ENCODE measurements at places on chromosomes 6 and 20.

- DNase-seq, result no peak
- H3K4me3 ChIP-seq, result no peak overlapping the region
- H3K27me3 ChIP-seq, result no peaks in the 10 kb centered on the region
- peak overlapping the region; percentile 99 for H3K27ac ChIP-seq
- peaks cover 76% of the 10 kb centered on the region for H3K36me3 ChIP-seq
- peaks cover 41% of the 10 kb centered on the region for H3K4me1 ChIP-seq
These were observed 7.7 kb downstream of the CDC25B start for GRCh38 chr20:3803854-3804253.

- H3K4me1 ChIP-seq, result peaks cover 15% of the 10 kb centered on the region
- H3K27me3 ChIP-seq, result no peaks in the 10 kb centered on the region
- no peak overlapping the region for H3K4me3 ChIP-seq
- no peak for DNase-seq
These were observed 31.3 kb downstream of the TTI1 start for GRCh38 chr20:38001981-38002380.

GRCh38 chr6:122772724-122773415, 6.6 kb upstream of the FABP7 start:
- no peaks in the 10 kb centered on the region for H3K36me3 ChIP-seq
- no peaks in the 10 kb centered on the region for H3K4me1 ChIP-seq
- H3K27ac ChIP-seq, result no peak overlapping the region
- no peaks in the 10 kb centered on the region for H3K27me3 ChIP-seq

DNA sequence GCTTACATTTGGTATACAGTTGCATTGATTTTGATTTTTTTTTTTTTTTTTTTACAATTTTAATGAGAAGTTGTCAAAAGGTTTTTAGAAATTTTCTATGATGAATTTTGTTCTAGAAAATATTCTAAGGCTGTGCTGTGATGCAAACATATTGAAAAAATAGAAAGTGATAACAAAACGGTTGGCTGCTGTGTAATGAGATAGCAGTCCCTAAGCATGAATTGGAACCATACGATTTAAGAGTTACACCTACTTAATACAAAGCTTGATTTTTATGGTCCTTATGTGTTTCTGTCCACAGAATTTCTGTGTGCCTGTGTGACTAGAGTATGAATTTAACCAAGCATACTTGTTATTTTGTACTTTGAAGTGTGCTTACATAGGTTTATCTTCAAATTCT, 12.1 kb downstream of the HIVEP1 start:
- peak overlapping the region; percentile 42 for H3K27ac ChIP-seq
- no peaks in the 10 kb centered on the region for H3K27me3 ChIP-seq
- DNase-seq, result no peak
- H3K4me1 ChIP-seq, result peaks cover 21% of the 10 kb centered on the region
- H3K36me3 ChIP-seq, result peaks cover 42% of the 10 kb centered on the region

DNA sequence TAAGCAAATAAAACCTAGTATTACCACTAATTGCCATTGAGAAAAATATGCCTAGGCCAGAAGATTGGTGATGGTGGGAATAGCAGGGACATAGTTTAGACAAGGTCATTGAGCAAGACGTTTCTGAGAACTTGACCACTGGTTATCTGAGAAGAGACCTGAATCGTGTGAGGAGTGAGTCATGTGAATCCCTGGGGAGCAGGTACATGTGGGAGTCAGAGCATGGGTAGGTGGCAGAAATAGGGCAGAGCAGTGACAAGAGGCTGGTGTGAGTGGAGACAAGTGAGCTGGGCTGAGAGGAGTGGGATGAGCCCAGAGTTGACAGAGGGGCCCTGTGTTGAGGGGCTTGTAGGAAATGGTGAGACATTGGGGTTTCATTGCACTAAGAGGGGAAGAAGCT, 16.4 kb downstream of the MICA start:
- H3K36me3 ChIP-seq, result peaks cover 14% of the 10 kb centered on the region
- DNase-seq, result no peak
- H3K27ac ChIP-seq, result no peak overlapping the region
- no peaks in the 10 kb centered on the region for H3K27me3 ChIP-seq
- no peaks in the 10 kb centered on the region for H3K4me1 ChIP-seq

- no peaks in the 10 kb centered on the region for H3K4me1 ChIP-seq
- DNase-seq, result no peak
- H3K4me3 ChIP-seq, result no peak overlapping the region
- H3K27ac ChIP-seq, result no peak overlapping the region
- no peaks in the 10 kb centered on the region for H3K27me3 ChIP-seq
These were observed 768.1 kb downstream of the KIF16B start for GRCh38 chr20:15805154-15805553.

GRCh38 chr6:83597511-83597910, 85.2 kb downstream of the PRSS35 start:
- H3K4me1 ChIP-seq, result no peaks in the 10 kb centered on the region
- DNase-seq, result no peak
- H3K27ac ChIP-seq, result no peak overlapping the region

DNA sequence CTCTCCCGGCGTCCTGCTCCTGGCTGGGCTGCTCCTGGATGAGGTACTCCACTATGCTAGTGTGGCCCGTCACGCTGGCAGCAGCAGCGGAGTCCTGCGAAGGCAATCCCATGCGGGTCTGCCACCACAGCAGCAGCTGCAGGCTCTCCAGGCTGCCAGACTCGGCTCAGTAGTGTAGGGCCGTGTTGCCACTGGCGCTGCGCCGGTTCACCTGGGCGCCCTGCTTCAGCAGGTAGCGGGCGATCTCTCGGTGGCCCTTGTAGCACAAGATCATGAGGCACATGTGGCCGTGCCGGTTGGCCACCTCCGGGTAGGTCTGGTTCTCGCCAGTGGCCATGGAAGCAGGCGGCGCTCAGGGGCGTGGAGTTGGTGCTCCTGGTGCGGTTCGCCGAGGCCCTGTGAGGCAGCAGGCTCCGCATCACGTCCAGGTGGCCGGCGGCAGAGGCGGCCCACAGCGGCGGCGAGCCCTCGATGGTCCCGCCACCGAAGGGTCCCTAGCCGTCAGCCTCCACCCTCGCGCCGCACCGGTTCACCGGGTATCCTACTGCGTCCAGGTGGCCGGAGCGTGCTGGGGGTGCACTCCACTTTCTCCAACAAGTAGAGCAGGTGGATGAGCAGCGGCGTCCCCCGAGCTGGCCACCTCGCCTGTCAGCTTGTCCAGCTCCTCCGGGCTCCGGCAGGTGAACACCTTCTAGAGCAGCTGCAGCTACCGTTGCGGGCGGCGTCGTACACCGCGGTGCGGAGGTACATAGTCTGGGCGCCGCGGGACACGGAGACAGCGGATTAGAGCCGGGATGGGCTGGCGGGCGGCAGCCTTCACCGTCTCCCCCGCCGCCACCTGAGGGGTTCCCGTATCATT, 19.8 kb downstream of the RFPL4B start:
- H3K4me1 ChIP-seq, result no peaks in the 10 kb centered on the region
- no peaks in the 10 kb centered on the region for H3K36me3 ChIP-seq
- H3K4me3 ChIP-seq, result no peak overlapping the region
- H3K27me3 ChIP-seq, result no peaks in the 10 kb centered on the region
- H3K27ac ChIP-seq, result no peak overlapping the region

- no peak overlapping the region for H3K27ac ChIP-seq
- H3K4me1 ChIP-seq, result no peaks in the 10 kb centered on the region
These were observed 51.7 kb downstream of the CHMP4B start for GRCh38 chr20:33862709-33863403.

Data from RWPE2 (cell line).